ENCODE measurements at places on chromosomes 1 and 21. TPM values are rescaled to one million over a fixed set of nuclear protein-coding genes. Genes with fewer than 3 reads are reported as not detected.

EGLN1 gene
- total RNA-seq = 31.2 TPM

SYPL2 gene
- total RNA-seq = 1.7 TPM

- DNase-seq = no peak
Observed at GRCh38 chr1:169909499-169909898, 15.8 kb upstream of the SCYL3 start.

- DNase-seq = no peak
Observed at GRCh38 chr1:55181666-55182065, 33.5 kb downstream of the USP24 start.

DNA sequence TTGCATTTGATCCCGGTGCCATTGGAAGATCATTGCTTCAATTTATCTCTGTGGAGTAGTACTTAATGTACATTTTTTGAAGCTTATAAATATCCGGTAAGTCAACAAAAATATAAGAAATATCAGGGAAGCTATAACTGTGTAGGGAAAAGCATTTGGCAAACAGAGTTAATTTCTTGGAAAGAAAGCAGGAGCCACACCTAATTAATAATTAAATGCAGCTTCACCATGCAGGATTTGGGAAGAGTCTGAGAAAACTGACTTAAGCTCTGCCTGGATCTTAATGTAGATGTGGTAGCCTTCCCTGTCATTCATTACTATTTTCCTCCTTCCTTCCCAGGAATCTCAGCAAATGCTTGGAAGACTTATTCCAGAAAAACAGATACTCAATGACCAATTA is 134.5 kb downstream of the ATP5PO start:
- DNase-seq = no peak

DNA sequence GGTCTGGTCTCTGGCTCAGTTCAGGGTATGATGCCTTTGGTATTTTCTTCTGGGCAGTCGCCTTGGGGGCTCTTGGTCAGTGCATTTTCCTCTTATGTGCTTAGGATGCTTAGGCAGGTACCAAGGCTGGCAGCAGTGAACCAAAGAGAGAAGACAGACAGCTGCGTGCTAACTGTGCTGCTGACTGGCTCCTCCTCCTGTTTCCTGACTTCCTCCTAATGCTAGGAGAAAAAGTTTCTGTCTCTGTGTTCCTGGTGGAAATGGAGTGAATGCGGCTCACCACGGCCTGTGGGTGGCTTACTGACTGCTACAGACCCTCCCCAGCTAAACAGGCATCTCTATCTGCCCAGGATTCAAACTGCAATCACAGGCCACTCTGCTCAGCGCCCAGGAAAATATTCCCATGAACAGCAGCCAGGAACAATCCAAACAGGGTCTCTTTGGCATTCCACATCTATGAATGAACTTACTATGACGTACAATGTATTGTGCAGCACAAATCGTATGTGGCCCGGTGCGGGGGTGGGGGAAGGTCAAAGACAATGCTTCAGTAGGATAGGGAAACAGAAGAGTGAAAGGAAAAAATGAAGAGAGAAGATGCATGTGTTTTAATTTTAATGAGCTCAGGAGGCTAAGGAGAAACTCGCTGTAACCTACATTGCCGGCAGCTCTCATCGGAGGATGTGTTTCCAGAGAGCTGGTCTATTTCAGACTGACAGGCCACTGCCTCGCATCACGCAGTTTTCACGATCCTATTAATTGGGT is 2.8 kb downstream of the ABCG1 start:
- peak; percentile 63 for DNase-seq

ENSA gene
- 82.1 TPM for total RNA-seq

ELAPOR1 gene
- total RNA-seq = 0.45 TPM

All from fibroblast of the aortic adventitia (primary cell).